CD4-positive, alpha-beta T cell treated with Interleukin-21 for 1 hour (primary cell): ENCODE measurements at places on chromosomes 2 and 18.
A peak's percentile ranks its signal among the peaks of the same experiment; 100 is the strongest.

GRCh38 chr2:181457741-181458425, 697 bp downstream of the ITGA4 start:
- peak; percentile 54 for DNase-seq

GRCh38 chr2:212892193-212892592, 259.2 kb downstream of the IKZF2 start:
- DNase-seq: no peak

- no peak for DNase-seq
These were observed 238.1 kb downstream of the KLHL29 start for GRCh38 chr2:23622966-23623675.

- DNase-seq: no peak
These were observed 3.0 kb downstream of the SH2D6 start for GRCh38 chr2:85421260-85422071.

GRCh38 chr2:187470698-187471097, 22.6 kb upstream of the CALCRL start:
- no peak for DNase-seq

DNA sequence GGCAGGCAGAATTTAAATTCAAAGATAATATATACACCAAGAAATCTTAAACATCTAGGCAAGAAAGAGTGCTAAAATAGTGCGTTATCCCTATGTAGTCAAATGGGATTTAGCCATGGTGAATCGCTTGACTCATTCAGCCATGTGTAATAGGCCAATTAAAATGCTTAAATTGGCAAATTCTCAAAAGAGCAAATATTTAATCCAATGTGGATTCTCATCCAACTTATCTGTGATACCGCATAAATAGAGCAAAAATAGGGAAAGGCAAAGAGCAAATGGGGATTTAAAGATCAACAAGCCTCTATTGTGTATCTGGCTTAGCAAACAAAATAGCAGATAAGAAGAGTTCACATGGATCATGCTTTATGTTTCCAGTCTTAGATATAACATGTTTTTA, 123.2 kb upstream of the RPRM start:
- DNase-seq: no peak

DNA sequence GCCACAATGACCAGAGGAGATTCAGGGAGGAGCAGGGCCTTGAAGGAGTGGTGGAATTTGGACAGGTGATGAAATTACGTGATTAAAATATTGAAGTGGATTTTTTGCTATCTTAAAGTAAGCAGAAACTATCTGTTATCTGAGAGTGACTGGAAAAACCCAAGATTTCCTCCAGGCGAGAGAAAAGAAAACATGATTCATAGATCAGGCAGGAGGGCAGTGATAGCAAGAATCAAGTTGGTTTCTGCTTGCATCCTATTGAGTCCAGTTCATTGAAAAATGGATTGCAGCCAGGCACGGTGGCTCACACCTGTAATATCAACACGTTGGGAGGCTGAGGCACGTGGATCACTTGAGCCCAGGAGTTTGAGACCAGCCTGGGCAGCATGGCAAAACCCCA, 127.8 kb downstream of the NXPH2 start:
- DNase-seq: no peak

DNA sequence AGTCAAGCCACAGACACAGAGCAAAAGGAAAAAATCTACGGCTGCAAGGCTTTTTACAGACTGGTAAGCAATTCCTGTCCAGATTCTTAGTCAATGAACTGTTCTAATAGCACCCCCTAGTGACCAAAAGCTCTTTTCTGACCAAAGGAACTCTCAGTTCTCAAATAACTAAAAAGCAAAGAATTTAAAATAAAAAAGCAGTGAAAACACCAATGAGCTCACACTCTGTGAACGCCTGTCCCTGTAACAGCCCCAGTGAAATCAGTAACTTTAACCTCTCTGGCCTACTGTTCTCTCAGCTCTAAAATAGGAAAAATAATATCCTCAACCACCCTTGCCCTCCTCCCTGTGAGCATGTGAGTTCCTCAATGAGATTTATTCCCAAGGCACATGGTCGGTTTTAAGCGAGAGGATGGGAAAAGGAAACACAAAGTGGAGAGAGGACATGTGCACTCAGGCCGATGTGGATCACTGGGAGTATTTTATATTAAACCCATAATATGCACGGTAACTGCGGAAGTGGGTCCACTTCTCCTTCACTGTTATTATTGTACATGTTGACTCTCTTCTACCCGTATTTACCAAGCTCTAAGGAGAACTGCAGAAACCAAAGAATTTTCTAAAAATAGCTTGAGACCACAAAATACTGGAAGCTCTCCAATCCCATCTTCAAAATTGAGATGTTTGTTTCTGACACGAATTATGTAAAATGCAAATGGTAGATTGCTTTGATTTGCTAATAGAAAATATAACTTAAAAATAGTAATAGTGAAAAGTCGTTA, 128.5 kb downstream of the STK39 start:
- peak; percentile 59 for DNase-seq

- DNase-seq: no peak
These were observed 121.0 kb downstream of the RBMS1 start for GRCh38 chr2:160372585-160372984.

- DNase-seq: no peak
These were observed 11.0 kb upstream of the CBLN2 start for GRCh38 chr18:72555101-72555500.

- DNase-seq: peak; percentile 20
These were observed 1231.7 kb upstream of the ZEB2 start for GRCh38 chr2:145751629-145752028.
